ENCODE measurements at places on chromosomes 4 and X. TPM values are rescaled to one million over a fixed set of nuclear protein-coding genes. Genes with fewer than 3 reads are reported as not detected.

- DNase-seq, result no peak
Observed at GRCh38 chr4:165522050-165522449, 143.2 kb downstream of the CPE start.

DNA sequence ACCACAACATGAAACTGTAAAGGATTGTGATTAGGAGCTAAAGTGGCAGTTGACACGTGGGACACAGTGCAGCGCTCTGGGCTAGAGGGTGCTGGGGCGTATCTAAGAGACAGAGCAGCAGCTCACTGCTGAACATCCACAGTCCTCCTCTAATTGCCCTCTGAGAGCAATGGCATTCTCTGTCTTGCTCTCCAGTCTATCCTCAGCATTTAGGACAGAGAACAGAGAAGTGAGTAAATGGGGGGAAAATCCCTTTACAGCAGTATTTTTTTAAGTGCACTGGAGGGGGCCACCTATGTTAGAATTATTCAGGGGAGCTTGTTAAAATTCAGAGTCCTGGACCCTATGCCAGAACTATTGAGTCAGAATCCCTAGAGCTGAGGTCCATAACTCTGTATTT, 4.2 kb upstream of the TMEM154 start:
- DNase-seq, result no peak

RTL9 gene
- total RNA-seq, result 0.13 TPM

GRCh38 chr4:2286904-2287593, 25.1 kb upstream of the MXD4 start:
- no peak for DNase-seq

GPRIN3 gene
- not detected for total RNA-seq

PFKFB1 gene
- total RNA-seq, result not detected

PDCL2 gene
- total RNA-seq, result not detected

DNA sequence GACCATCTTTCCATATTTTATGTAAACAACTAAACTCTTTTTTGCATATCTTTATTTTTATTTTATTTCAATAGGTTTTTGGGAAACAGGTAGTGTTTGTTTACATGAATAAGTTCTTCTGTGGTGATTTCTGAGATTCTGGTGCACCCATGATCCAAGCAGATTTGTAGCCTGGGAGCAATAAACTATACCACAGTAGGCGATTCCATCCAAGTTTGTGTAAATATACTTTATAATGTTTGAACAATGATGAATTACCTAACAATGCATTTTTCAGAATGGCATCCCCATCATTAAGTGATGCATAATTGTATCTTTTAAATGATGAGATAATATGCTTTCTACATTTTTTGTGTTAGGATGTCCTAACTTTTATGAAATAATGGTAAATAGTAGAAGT, 39.2 kb upstream of the CYSLTR1 start:
- no peak for DNase-seq

GRCh38 chr4:183621875-183622274, 37.1 kb downstream of the RWDD4 start:
- DNase-seq, result no peak

DNA sequence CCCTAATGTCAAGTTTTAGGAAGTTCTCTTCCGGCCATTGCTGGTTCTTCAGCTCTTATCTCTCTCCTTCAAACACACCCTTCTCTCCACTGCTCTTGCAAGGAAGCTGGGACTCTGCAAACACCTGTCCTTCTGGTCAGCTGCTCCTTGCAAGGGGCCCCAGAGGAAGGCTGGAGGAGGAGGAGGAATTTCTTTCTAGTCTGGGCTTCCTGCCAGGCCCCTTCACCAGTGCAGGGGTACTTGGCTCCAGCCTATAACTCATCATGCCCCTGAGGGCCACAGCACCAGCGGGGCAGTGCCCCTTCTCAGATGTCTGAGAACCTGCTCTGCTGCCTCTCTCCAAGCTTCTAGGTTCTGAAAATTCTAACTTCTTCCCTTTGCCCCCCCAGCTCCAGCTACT, 46.7 kb downstream of the REELD1 start:
- no peak for DNase-seq

TAF1 gene
- total RNA-seq, result 12.5 TPM

- peak; percentile 34 for DNase-seq
Observed at GRCh38 chr4:183478123-183478522, 26.7 kb upstream of the ING2 start.

RHOXF2 gene
- not detected for total RNA-seq

GLUD2 gene
- total RNA-seq, result 1.6 TPM

GRCh38 chr4:156635051-156635450, 336.5 kb downstream of the PDGFC start:
- DNase-seq, result no peak

GRCh38 chr4:61511716-61512488, 311.8 kb downstream of the ADGRL3 start:
- DNase-seq, result peak; percentile 12

- no peak for DNase-seq
Observed at GRCh38 chrX:72393836-72394517, 88.3 kb upstream of the CITED1 start.

- DNase-seq, result peak; percentile 96
Observed at GRCh38 chr4:137531986-137532868, at the start of gene PCDH18. Gene PCDH18 (minus strand): TSS chr4:137532494. CDS start chr4:137532088, 406 bp downstream.

- peak; percentile 62 for DNase-seq
Observed at GRCh38 chr4:4470208-4470607, 71.6 kb downstream of the STX18 start.

IQCM gene
- not detected for total RNA-seq

- DNase-seq, result no peak
Observed at GRCh38 chr4:82957045-82957444, 53.6 kb downstream of the LIN54 start.

ENPEP gene
- 0.11 TPM for total RNA-seq

GRCh38 chrX:23694606-23695005, 27.3 kb downstream of the PRDX4 start:
- DNase-seq, result peak; percentile 71

DNA sequence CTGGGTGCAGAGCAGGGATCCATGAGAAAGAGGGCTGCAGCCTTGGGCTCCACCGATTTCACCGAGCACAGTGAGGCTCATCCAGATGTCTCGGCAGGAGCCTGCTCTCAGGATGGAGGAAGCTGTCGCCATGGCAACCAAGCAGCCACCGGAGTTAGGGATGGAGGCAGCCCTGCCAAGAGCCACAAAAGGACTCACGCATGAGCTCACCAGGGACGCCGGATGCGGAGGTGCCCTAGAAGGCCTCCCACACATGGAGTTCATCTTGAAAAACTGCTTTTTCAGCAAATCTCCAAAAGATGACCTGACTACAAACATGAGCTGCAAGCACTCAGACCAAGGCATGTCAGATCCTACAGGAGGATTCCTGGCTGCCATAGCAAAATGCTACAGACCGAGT, 90.7 kb downstream of the WFS1 start:
- DNase-seq, result peak; percentile 15

GRCh38 chr4:8880851-8881250, 9.2 kb upstream of the HMX1 start:
- no peak for DNase-seq
